Lung (tissue), 17 donors: ENCODE measurements at places on chromosomes 13 and 19.

GRCh38 chr19:29665215-29665825, at the start of gene PLEKHF1:
TSS of gene PLEKHF1 (plus strand) at chr19:29665461. CDS start at chr19:29673840, 8,379 bp downstream.
- H3K4me3 ChIP-seq = peak within 1 kb of the TSS; percentile 88
- H3K4me1 ChIP-seq = peaks cover 13% of the 10 kb centered on the region
- peak; percentile 87 for DNase-seq
- H3K27me3 ChIP-seq = no peaks in the 10 kb centered on the region
- H3K27ac ChIP-seq = peak within 1 kb of the TSS; percentile 87

- H3K4me3 ChIP-seq = no peak overlapping the region
- no peaks in the 10 kb centered on the region for H3K36me3 ChIP-seq
- H3K4me1 ChIP-seq = no peaks in the 10 kb centered on the region
These were observed 8.1 kb upstream of the SERPINE3 start for GRCh38 chr13:51331354-51331861.

DNA sequence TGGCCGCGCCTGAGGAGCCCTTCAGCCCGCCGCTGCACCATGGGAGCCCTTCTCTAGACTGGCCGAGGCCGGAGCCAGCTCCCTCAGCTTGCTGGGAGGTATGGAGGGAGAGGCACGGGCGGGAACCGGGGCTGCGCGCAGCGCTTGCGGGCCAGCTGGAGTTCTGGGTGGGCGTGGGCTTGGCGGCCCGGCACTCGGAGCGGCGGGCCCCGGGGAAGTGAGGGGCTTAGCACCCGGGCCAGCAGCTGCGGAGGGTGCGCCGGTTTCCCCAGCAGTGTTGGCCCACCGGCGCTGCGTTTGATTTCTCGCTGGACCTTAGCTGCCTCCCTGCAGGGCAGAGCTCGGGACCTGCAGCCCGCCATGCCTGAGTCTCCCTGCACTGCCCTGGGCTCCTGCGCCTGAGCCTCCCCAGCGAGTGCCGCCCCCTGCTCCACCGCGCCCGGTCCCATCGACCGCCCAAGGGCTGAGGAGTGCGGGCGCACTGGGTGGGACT, 1890.0 kb upstream of the PCDH20 start:
- H3K4me1 ChIP-seq = no peaks in the 10 kb centered on the region
- no peaks in the 10 kb centered on the region for H3K27me3 ChIP-seq
- H3K27ac ChIP-seq = no peak overlapping the region
- H3K36me3 ChIP-seq = no peaks in the 10 kb centered on the region
- no peak overlapping the region for H3K4me3 ChIP-seq

DNA sequence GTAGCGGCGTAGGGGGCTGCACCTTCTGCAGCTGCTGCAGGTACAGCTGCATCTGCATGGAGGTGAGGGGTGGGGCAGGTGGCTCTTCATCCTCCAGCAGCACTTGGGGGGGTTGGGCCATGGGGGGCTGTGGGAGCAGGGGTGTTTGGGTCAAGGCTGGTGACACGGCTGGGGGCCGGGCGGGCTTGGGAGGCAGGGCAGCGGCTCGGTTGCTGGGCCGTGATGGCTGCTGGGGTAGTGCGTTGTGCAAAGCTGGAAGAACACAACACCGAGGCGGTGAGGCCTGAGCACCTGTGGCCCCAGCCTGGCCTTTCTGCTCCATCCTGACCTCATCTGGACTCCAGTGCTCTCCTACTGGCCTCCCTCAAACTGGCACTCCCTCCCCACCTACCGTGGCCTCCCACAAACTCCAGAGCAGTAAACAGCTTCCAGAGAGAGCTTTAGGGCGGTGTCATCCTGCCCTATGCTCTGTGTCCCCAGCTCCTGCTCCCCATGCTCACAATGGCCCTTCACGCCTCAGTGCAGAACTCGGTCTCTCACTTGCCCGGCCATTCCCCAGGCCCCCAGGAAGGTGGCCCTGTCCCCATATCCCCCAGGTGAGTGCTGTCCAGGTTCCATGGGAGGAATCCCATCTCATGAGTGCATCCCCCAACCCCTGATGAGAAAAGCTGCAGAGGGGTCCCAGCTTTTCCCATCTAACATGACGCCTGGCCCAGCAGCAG, 11.1 kb upstream of the EPHX3 start:
- no peak overlapping the region for H3K4me3 ChIP-seq
- peaks cover under 1% of the 10 kb centered on the region for H3K4me1 ChIP-seq
- H3K27me3 ChIP-seq = no peaks in the 10 kb centered on the region
- peaks cover 36% of the 10 kb centered on the region for H3K36me3 ChIP-seq

DNA sequence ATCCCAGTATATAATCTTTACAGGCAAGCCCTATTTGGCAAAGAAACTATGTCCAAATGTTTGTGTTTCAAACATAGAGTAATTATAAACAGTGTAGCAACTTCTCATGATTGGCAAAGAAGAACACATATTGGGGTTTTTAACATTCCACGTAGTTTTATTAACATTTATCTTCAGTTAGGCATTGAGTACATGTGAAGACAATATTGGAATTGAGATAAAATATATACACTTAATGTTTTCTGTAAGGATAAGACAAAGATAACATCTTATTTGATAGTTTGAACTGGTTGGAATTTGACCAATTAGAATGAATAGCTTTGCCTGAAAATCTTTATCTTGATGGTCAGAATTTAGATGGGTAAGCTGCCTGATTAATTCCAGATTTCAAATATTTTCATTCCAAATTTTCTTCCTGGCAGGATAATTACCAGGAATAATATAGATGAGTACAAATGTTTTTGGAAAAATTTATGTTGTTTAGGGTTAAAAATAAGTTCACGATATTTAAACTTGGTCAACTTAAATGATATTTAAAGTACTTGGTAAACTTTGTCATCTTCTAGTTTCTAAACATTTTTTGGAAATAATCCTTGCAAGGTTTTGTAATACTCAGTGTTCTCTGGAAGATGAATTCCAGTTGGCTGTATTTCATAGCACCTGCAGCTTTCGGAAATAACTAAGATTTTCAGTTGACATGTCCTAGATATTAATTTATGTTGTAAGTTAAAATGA, 536.5 kb upstream of the SPRY2 start:
- H3K4me1 ChIP-seq = peaks cover 3% of the 10 kb centered on the region
- no peak overlapping the region for H3K4me3 ChIP-seq
- no peak for DNase-seq
- no peaks in the 10 kb centered on the region for H3K36me3 ChIP-seq
- no peak overlapping the region for H3K27ac ChIP-seq

DNA sequence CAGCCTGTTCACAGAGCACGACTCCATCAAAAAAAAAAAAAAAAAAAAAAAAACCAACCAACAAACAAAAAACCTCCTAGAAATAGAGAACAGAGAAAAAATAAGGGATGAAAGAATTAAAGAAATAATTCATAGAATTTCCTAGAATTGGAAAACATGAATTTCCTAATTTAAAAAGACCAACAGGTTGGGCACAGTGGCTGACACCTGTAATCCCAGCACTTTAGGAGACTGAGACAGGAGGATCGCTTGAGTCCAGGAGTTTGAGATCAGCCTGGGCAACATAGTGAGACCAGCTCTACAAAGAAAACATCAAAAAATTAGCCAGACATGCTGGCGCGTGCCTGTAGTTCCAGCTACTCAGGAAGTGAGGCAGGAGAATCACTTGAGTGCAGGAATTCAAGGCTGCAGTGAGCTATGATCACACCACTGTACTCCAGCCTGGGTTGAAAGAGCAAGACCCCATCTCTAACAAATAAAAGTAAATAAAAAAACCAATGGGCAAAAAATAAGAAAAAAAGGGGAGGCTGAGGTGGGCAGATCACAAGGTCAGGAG, 6.5 kb downstream of the SPART start:
- no peak overlapping the region for H3K27ac ChIP-seq
- H3K36me3 ChIP-seq = peaks cover 5% of the 10 kb centered on the region
- H3K27me3 ChIP-seq = no peaks in the 10 kb centered on the region
- H3K4me3 ChIP-seq = no peak overlapping the region
- H3K4me1 ChIP-seq = no peaks in the 10 kb centered on the region
- no peak for DNase-seq

DNA sequence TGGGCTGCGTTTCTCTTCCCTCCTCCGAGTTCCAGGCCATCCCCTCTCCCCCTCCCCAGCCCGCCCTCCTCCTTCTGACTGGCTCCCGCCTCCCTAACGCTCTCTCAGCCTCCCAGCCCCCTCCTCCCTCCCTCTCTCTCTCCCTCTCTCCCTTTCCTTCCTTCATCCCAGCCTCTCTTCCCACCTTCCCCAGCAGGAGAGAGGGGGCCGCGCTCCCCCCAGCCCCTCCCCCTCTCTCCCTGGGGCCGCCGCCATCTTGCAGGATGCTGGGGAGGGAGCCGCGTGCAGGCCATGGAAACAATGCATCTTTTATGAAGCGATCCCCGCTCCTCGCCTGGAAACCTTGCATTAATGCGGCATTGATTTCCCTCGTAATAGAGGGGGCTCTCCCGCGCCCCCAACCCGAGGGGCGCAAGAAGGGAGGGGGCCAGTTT, 42.6 kb upstream of the ADGRL1 start:
- H3K4me3 ChIP-seq = no peak overlapping the region
- DNase-seq = peak; percentile 89
- H3K27me3 ChIP-seq = no peaks in the 10 kb centered on the region

- H3K4me3 ChIP-seq = no peak overlapping the region
- no peaks in the 10 kb centered on the region for H3K4me1 ChIP-seq
- H3K27me3 ChIP-seq = no peaks in the 10 kb centered on the region
- no peak overlapping the region for H3K27ac ChIP-seq
- H3K36me3 ChIP-seq = no peaks in the 10 kb centered on the region
- no peak for DNase-seq
These were observed 12.9 kb downstream of the TINCR start for GRCh38 chr19:5554828-5555227.

- no peak for DNase-seq
- H3K4me3 ChIP-seq = no peak overlapping the region
- H3K27me3 ChIP-seq = no peaks in the 10 kb centered on the region
- no peaks in the 10 kb centered on the region for H3K36me3 ChIP-seq
- peaks cover 4% of the 10 kb centered on the region for H3K4me1 ChIP-seq
These were observed 311.2 kb downstream of the FOXO1 start for GRCh38 chr13:40355126-40355724.

- DNase-seq = no peak
- no peaks in the 10 kb centered on the region for H3K27me3 ChIP-seq
- H3K4me3 ChIP-seq = no peak overlapping the region
- peak overlapping the region; percentile 49 for H3K27ac ChIP-seq
- H3K36me3 ChIP-seq = no peaks in the 10 kb centered on the region
- H3K4me1 ChIP-seq = peaks cover 9% of the 10 kb centered on the region
These were observed 43.4 kb downstream of the COL4A2 start for GRCh38 chr13:110350509-110350908.
